ENCODE measurements at places on chromosomes 1 and 21. TPM values are rescaled to one million over a fixed set of nuclear protein-coding genes. Genes with fewer than 3 reads are reported as not detected.

Gene CYYR1
- not detected for total RNA-seq

- DNase-seq = no peak
Observed at GRCh38 chr1:208476846-208477170, 232.6 kb upstream of the PLXNA2 start.

GRCh38 chr21:34215911-34216717, 142.7 kb downstream of the MRPS6 start:
- DNase-seq = no peak

GRCh38 chr1:197481101-197481500, 213.0 kb downstream of the CRB1 start:
- DNase-seq = no peak

DNA sequence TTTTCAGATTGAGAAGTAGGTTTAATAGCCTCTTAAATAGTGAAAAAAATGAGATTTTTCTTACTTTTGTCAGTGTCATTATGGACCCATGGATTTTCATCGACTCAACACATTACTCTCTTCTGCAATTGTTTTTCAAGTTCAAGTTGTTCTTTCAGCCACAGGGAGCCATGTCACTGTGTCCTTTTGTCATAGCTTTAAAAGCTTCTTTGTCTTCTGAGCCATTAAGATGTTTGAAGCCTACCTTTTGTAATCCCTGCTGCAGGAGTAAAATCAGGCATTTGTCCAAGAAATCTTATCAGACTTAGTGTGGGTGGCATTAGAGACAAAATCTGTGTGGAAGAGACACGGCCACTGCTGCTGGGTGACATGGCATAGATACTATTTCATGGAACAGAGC, 92.8 kb upstream of the ZP4 start:
- no peak for DNase-seq

DNA sequence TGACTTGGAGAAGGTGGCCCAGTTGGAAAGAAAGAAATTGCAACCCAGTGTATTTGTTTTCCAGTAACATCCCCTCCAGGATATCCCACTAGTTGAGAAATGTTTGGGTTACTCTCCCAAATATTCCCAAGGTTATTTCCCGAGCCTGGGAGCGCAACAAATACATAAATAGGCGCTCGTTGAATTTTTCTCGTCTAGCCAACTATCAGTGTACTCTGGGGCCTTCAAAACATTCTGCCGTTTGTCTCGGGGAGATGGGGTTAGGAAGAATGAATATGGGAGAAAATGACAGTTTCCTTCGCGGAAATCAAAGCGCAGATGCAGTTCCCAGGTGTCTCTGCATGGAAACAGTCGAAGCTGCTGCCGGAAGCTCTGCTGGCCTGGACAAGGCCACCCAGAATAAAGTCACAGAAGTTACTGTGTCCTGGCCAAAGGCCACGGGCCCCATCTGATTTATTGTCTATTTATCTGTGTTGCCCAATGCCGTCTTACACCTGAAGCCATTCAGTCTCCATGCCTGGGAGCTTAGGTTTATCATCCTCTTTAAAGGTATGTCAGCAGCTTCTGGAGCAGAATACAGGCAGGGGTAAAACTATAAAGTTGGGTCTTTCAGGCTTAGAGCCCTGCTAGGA, 1.0 kb downstream of the C1orf115 start:
- DNase-seq = no peak

GRCh38 chr1:205375835-205376545, 19.3 kb upstream of the KLHDC8A start:
- no peak for DNase-seq

DNA sequence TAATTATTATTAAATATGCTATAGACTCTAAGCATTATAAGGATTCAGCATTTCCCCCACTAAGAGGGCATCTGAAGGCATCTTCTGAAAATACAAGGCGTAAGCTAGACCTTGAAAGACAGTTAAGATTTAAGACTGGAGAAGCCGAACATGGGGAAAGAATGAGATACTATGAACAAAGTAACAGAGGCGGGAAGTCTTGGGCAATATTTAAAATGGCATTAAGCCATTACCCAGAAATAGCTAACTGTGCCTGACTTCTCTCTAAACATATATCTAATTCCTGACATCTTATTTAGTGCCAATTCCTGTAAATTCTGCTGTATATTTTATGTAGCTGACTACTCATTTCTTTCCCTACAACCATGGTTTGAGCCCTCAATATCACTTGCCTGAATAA, 20.9 kb downstream of the DPH5 start:
- no peak for DNase-seq

Gene GLIS1
- not detected for total RNA-seq

GRCh38 chr1:51306950-51307349, 23.4 kb downstream of the TTC39A start:
- no peak for DNase-seq

- no peak for DNase-seq
Observed at GRCh38 chr1:77925956-77926355, 37.5 kb downstream of the NEXN start.

Gene IRF6
- 50.9 TPM for total RNA-seq

GRCh38 chr1:64917907-64918306, 48.4 kb downstream of the JAK1 start:
- DNase-seq = no peak

Gene ADAMTSL4
- 67.9 TPM for total RNA-seq

GRCh38 chr1:27628712-27629111, 6.3 kb downstream of the FGR start:
- DNase-seq = no peak

Data from PC-9 (cell line).